Activated CD4-positive, CD25-positive, alpha-beta regulatory T cell treated with anti-CD3 and anti-CD28 coated beads, Interleukin-2, amount 50 U/mL, for 16 hours (primary cell): ENCODE measurements at places on chromosomes 1 and 21.

- DNase-seq = no peak
Measured at GRCh38 chr1:93007941-93008577, 46.8 kb upstream of the DIPK1A start.

DNA sequence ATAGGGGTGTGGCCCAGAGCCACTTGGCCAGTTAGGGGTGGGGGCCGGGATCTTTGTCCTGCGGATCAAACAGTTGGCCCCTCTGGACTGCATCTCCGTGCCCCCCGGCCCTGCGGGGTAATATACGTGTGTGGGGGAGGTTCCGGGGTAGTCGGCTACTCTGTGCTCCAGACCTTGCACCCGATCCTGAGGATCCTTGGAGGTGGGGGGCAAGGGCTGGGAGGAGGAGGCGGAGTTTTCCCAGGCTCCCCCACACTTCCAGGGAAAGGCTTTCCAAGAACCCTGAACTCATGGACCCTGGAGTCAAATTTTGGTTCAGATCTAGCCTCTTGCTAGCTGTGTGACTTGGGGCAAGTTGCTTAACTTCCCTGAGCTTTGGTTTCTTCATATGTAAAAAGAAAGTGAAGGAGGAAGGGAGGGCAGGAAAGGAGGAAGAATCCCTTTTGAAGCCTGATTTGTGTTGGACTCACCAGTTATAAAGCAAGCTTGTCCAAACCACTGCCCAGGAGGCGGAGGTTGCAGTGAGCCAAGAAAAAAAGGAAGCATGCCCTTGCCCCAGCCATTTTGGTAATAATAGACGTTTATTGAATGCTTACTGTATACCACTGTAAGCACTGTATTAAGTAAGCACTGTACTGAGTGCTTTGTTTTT lies 686 bp downstream of the MIIP start:
- no peak for DNase-seq

DNA sequence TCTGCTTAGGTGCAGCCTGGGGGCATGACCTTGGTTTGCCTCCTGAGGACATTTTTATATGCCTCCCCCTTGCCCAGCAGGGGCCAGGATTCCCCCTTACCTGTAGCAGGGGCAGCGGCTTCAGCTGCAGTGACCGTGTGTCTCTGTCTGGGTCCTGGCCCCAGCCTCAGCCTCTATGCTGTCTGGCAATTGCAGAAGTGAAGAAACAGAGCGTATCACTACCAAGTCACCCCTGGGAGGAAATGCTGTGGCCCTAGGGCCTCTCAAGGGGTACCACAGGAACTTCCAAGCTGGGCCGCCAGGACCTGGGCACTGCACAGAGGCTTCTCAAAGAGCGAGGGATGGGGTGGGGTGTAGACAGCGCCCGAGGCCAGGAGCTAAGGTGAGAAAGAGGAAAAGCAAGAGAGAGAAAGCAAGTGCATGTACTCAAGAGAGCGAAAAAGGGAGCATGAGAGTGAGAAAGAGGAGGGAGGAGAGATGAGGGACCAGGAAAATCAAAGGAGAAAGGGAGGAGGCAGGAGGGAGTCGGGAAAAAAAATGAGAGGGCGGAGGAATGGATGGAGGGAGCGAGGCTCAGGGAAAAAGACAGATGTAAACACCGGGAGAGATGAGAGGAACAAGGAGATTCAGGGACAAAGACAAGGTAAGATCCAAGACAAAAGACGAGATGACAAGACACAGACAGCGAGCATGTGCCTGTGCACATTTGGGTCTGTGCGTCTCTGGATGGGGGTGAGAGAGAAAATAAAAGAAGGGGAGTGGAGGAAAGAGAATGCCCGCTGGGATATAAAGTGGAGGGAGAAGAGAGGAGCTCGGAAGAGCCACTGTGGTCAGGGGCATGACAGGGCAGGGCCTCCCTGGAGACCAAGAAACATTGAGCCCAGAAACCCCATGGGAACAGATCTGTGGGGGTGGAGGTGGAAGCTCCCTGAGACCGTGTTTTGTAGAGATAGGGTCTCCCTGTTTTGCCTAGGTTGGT lies at the start of gene PTAFR:
TSS of gene PTAFR (minus strand) at position 199 of the 979 bp plus-strand sequence. CDS start 25,669 bp downstream, outside the sequence.
- no peak for DNase-seq

GRCh38 chr1:169160845-169161495 lies 54.5 kb downstream of the ATP1B1 start:
- DNase-seq = no peak

DNA sequence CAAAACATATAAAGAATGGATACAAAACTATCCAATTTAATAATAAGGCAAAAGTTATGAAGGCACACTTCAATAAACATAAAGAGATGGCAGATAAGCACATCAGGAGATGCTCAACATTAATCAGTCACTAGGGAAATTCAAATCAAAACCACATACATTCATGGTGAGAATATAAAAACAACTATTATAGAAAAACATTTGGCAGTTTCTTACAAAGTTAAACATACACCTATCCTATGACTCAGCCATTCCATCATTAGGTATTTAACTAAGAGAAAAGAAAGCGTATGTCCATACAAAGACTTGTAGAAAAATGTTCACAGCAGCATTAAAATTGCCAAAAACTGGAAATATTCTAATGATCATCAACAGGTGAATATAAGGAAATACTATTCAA lies 44.3 kb downstream of the KIFAP3 start:
- DNase-seq = no peak

DNA sequence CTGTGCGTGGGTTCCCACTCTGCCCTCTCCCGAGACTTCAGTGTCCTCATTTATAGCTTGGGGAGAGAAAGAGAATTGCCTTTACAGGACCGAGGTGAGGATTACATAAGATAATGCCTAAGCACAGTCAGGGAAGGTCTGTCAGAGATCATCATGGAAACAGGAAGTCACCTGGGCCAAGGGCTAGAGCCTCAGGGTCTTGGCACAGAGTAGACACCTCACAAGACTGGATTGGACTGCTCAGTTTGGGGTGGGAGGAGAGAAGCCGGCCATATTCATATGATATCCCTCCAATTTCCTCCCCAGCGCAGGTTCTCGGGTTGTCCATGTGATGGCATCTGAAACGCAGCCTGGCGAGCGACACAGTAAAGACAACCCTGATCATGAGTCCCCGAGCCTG lies 3.8 kb downstream of the CNR2 start:
- DNase-seq = no peak
